ENCODE measurements at places on chromosomes 2 and 18. TPM values are rescaled to one million over a fixed set of nuclear protein-coding genes. Genes with fewer than 3 reads are reported as not detected.

GRCh38 chr2:182980115-182980514 lies 58.1 kb downstream of the NCKAP1 start:
- DNase-seq = no peak

DNA sequence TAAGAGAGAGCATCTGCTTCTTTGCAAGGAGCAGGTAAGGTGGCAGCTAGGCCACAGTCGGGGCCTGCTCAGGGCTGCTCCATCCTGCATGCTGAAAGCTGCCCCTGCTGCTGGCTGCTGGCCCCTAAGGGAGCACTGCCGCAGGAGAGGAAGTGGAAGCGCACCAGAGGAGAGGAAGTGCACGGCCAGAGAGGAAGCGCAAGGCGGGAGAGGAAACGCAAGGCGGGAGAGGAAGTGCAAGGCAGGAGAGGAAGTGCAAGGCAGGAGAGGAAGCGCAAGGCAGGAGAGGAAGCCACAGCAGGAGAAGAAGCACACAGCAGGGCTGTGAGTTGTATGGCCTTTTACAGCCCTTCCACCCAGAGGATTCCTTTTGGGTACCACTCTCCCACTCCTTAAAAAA lies 539.0 kb upstream of the TNP1 start:
- no peak for DNase-seq

DNA sequence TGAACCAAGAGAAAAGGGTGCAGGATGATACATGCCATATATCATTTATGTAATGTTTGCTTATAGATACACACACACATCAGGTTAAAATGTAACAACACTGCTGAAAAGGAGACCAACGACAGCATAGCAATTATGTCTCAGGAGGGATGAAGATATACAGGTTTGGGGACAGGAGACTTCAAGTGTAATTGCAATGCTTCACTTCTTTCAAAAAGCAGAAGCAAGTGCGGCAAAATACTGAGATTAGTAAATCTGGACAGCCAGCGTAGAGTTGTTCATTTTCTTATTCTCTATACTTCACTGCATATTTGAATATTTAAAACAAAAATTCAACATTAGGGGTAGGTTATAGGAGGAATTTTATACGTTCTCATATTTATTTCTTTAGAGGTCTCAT lies 87.2 kb downstream of the L3MBTL4 start:
- DNase-seq = no peak

The KLF11 gene
- total RNA-seq = 16.1 TPM

The COBLL1 gene
- 25.9 TPM for total RNA-seq

The ATP8B1 gene
- 23.0 TPM for total RNA-seq

The ANKRD30BL gene
- 1.4 TPM for total RNA-seq

The MTCL1 gene
- 10.7 TPM for total RNA-seq

Data from skin of body (tissue), 3 donors.